Breast epithelium (tissue), 4 donors: ENCODE measurements at places on chromosomes 11 and 22.

GRCh38 chr22:46815896-46816731, 53.7 kb downstream of the TBC1D22A start:
- H3K4me3 ChIP-seq: no peak overlapping the region
- DNase-seq: peak; percentile 13
- H3K36me3 ChIP-seq: no peaks in the 10 kb centered on the region
- no peaks in the 10 kb centered on the region for H3K27me3 ChIP-seq
- H3K27ac ChIP-seq: no peak overlapping the region
- no peaks in the 10 kb centered on the region for H3K4me1 ChIP-seq

GRCh38 chr22:36565686-36566085, 36.7 kb upstream of the EIF3D start:
- H3K27me3 ChIP-seq: peaks cover 27% of the 10 kb centered on the region
- H3K36me3 ChIP-seq: no peaks in the 10 kb centered on the region
- no peak overlapping the region for H3K27ac ChIP-seq
- H3K4me3 ChIP-seq: no peak overlapping the region
- DNase-seq: no peak
- no peaks in the 10 kb centered on the region for H3K4me1 ChIP-seq

DNA sequence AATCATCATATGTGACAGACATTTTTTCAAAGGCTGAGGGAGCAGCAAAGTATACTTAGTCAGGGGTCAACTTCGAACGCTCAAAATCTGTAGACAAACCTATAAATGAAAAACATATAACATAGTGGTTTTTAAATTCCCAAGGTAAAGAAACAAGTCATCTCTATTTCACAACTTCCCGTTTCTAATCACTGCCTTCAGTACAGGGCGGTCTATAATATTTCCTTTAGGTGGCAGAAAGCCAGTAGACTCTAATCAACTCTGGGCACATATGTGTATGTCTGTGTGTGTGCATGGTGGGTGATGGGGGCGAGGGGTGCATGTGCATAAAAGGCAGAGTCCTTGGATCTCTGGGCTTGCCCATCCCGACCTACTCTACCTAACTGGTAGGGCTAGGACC, 55.0 kb upstream of the ARFGAP3 start:
- no peaks in the 10 kb centered on the region for H3K27me3 ChIP-seq
- H3K4me3 ChIP-seq: no peak overlapping the region
- no peak overlapping the region for H3K27ac ChIP-seq

GRCh38 chr11:473962-474785, 24.1 kb downstream of the PTDSS2 start:
- no peaks in the 10 kb centered on the region for H3K36me3 ChIP-seq
- no peaks in the 10 kb centered on the region for H3K27me3 ChIP-seq
- no peak overlapping the region for H3K4me3 ChIP-seq
- H3K4me1 ChIP-seq: peaks cover 8% of the 10 kb centered on the region
- H3K27ac ChIP-seq: no peak overlapping the region

DNA sequence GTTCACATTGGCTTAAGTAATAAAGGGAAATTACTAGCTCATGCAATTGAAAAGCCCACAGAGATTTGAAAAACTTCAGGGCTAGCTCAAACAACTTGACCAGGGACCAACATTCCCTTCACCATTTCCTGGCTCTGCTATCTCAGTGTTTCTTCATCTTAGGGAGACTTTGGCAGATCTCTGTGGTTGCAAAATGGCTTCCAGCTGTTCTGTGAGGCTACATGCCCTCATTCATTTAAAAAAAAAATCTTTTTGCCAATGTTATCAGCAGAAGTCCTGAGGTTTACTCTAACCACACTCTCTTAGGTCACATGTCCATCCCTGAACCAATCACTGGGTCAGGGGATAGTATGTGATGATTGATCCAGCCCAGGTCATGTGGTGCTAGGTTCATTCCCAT, 13.9 kb upstream of the RASSF10 start:
- H3K4me1 ChIP-seq: no peaks in the 10 kb centered on the region
- peak overlapping the region; percentile 33 for H3K27ac ChIP-seq
- H3K27me3 ChIP-seq: no peaks in the 10 kb centered on the region
- no peak for DNase-seq
- H3K4me3 ChIP-seq: no peak overlapping the region

DNA sequence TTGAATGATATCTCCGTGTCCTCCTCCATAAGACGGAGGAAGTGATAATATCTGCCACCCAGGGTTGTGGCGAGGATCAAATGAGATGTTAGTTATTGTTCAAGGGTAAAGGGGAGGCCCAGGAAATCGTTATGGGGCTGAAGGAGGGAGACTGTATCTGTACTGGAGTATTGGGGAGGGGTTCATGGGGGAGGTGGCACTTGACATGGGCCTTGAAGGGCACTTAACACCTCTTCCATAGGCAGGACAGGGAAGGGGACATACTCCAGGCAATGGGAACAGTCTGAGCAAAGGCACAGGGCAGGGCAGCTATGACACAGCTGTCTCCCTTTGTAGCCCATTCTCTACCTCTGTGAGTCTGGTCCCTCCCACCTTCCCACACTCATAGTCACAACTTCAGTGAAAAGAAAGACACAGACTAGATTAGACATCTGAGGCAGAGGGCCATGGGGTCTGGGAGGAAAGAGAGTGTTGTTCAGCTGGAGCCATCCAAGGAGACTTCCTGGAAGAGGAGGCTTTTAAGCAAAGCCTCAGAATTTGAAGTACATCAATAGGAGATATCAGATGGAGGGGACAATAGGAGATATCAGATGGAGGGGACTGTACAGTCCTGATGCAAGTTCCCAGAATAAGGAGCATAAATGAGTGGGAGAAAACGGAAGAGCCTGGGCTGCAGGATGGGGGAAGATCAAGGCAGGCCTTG, 15.8 kb upstream of the DGKZ start:
- no peak overlapping the region for H3K27ac ChIP-seq
- H3K4me3 ChIP-seq: no peak overlapping the region
- H3K36me3 ChIP-seq: no peaks in the 10 kb centered on the region

GRCh38 chr11:130209954-130210854, 50.6 kb downstream of the ST14 start:
- no peak overlapping the region for H3K4me3 ChIP-seq
- H3K27me3 ChIP-seq: no peaks in the 10 kb centered on the region
- no peak overlapping the region for H3K27ac ChIP-seq
- DNase-seq: peak; percentile 12

- H3K36me3 ChIP-seq: no peaks in the 10 kb centered on the region
- no peaks in the 10 kb centered on the region for H3K27me3 ChIP-seq
- H3K27ac ChIP-seq: peak overlapping the region; percentile 92
- H3K4me1 ChIP-seq: peaks cover 10% of the 10 kb centered on the region
- H3K4me3 ChIP-seq: no peak overlapping the region
- no peak for DNase-seq
These were observed 14.5 kb downstream of the CTNND1 start for GRCh38 chr11:57776031-57776521.

GRCh38 chr22:41478473-41478872, 9.6 kb downstream of the ACO2 start:
- no peak for DNase-seq
- no peaks in the 10 kb centered on the region for H3K36me3 ChIP-seq
- peak overlapping the region; percentile 82 for H3K27ac ChIP-seq
- H3K4me1 ChIP-seq: peaks cover 22% of the 10 kb centered on the region

DNA sequence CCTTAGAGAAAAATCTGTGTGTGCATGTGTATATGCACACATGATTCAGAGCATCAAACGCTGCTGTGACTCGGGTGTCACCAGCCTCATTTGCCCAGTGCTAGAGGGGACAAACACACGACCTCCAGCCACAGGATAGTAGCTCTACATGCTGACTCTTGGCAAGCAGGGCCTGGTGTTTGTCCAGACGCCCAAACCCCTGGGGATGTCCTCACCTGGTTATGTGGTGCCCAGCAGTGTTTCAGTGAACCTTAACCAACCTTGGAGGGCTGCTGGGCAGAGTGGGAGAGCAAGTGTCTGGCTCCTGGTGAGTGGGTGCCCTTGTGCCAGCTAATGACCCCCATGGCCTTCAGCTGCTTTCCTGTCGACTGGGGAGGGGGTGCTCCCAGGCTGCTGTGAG, 26.7 kb downstream of the IGLL1 start:
- no peak overlapping the region for H3K27ac ChIP-seq
- DNase-seq: no peak
- no peaks in the 10 kb centered on the region for H3K27me3 ChIP-seq

DNA sequence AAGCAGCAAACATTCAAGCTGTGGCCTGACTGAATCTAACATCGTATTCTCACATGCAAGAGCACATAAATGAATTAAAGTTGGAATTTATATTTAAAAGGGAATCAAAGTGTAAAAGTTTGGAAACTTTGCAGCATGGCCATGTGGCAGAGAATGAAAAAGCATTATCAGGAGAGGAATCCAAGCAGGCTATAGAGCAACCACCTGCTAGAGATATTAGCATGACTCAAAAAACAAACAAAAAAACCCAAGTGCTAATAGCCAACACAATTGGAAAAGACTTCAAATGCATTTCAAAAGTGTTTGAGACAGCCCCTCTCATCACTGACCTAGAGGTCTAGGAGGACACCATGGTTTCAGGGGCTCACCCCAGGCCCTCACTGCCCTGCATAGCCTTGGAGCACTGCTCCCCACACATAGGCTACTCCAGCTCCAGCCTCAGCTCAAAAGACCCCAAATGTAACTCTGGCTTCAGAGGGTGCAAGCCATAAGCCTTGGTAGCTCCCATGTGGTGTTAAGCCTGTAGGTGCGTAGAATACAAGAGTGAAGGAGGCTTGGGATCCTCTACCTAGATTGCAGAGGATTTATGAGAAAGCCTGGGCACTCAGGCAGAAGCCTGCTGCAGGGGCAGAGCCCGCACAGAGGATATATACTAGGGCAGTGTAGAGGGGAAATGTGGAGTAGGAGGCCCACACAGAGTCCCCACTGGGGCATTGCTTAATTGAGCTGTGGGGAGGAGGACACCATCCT, 1.7 kb upstream of the KRTAP5-7 start:
- no peaks in the 10 kb centered on the region for H3K4me1 ChIP-seq
- H3K4me3 ChIP-seq: no peak overlapping the region
- no peaks in the 10 kb centered on the region for H3K27me3 ChIP-seq
- peak; percentile 22 for DNase-seq

DNA sequence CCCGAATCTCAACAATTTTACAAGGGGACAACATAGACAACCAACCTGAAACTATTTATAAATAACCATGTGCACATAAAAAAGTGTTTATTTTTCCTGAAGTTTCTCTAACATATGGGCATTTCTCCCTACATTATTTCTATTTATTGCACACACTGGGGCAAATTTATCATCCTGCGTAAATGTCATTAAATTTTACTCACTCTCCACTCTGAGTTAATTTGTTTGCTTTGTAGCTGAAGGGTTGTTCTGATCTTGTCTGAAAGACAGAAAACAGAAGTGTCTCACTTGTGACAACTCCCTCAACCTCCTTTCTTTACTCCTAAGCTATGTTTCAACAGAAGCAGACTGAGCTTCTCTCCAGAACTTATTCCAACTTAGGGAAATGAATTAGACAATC, 194.2 kb downstream of the HIPK3 start:
- DNase-seq: no peak
- no peaks in the 10 kb centered on the region for H3K36me3 ChIP-seq
- H3K4me3 ChIP-seq: no peak overlapping the region
- no peaks in the 10 kb centered on the region for H3K4me1 ChIP-seq
- H3K27ac ChIP-seq: no peak overlapping the region

DNA sequence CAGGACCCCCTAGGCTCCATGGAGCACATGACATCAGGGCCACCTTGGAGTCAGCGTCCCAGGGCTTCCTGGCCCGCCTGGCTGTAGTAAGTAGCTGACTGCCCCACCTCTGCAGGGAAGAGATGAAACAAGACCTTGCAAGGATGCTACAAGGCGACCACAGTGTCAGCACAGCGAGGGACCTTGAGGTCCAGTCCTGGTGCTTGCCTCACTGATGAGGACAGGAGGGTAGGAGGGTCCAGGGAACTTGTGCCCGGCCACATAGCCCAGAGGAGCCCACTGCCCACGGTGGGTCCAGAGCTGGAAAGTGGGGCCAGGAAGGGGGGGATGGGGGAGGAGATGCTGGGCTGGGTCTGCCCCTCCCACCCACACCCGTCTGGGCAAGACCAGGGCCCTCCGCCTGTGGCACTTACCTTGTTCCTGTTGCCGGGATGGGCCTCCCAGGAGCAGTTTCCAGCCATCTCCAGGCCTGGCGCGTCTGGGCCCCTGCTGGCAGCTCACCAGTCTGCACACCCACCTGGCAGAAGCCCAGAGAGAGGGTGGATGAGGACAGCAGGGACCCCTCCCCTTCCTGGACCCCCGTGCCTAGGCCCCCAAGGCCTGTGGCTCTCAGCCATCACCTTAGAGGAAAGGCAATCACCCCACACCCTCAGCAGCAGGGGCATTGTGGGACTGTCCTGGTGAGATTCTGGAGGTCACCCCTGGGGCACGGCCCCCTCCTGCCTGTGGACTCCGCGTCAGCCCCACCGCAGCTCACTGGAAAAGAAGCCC, 3.4 kb downstream of the MRGPRF start:
- H3K4me3 ChIP-seq: no peak overlapping the region
- H3K36me3 ChIP-seq: no peaks in the 10 kb centered on the region
- DNase-seq: no peak
- H3K27ac ChIP-seq: peak overlapping the region; percentile 95

- no peak overlapping the region for H3K27ac ChIP-seq
- no peak for DNase-seq
- H3K36me3 ChIP-seq: no peaks in the 10 kb centered on the region
- H3K27me3 ChIP-seq: no peaks in the 10 kb centered on the region
These were observed 42.7 kb downstream of the KCNJ1 start for GRCh38 chr11:128824191-128825049.

DNA sequence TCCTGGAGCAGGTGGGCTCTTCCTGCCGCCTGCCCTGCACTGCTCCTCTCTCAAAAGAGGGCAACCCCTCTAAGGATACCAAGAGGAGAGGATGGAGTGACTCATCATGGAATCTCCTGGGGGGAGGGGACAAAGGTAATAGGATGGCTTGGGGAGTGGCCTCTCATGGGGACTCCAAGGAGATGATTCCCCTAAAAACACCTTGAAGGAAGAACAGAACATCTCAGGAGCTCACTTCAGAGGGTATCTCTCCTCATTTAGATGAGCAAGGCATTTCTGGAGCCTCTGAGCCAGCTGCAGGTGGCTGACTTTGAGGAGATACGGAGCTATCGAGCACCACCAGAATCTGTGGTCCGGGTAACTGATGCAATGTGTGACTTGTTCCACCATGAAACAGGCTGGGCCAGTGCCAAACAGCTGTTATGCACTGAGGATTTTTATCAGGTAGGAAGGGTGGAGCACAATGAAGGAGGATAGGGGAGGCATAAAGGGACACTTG, 40.2 kb downstream of the RRP8 start:
- DNase-seq: no peak
- no peaks in the 10 kb centered on the region for H3K27me3 ChIP-seq
- no peak overlapping the region for H3K27ac ChIP-seq
